ENCODE measurements at places on chromosomes 11 and 22.

DNA sequence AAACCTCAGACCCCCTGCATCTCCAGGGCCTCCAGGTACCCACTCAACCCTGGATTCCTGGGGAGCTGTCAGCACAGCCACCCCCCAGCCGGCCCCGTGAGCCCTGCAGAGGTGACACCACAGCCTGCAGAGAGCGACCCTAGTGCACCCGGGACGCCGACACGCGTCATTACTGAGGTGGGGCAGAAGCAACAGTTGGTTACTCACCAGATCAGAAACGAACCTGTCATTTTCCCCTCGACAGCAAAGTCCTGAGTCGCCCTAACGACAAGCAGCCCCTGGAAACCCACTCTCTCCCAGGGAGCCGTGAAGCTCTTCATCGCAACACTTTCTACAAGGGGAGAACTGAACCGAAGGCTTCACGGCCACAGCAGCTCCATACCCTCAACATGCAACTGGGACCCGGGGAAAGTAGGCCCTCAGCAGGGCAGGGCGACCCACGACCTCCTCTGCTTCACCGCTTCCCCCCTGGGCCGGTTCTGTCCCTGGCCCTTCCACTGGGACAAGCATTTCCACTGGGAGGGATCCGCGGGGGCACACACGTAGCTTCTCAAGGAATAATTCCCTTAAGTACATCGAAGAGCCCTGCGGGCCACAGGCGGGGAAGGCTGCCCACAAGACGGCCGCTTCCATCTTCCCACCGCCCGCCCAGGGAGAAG, 1.6 kb downstream of the BRD1 start:
- no peak for DNase-seq

DNA sequence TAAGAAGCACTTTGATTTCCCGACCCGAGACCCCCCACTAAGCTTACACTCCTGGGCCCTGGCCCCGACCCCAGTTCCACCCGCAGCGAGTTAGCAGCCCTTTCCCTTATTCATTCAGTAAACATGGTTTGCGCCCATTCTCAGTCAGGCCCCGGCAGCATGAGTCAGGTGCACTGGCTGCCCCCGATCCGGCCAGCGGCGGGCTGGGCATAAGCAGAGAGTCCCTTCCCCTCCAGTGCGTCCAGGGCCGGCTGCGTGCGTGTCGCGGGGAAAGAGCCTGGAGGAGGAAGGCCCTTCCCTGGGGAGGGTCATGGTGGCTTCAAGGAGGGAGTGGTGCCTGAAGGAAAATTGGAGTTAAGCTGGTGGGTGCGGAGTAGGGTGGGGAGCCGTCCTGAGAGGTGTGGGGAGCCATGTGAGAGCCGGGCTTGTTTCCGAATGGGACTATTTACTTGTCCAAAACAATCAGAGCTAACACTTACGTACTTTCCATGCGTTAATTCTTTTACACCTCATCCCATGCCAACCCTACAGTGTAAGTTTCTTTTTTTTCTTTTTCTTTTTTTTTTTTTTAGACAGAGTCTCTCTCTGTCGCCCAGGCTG, 657 bp downstream of the IGHMBP2 start:
- peak; percentile 88 for DNase-seq

- no peak for DNase-seq
These were observed 588.2 kb downstream of the BRD1 start for GRCh38 chr22:49239264-49240015.

GRCh38 chr11:132784441-132784840, 747.9 kb downstream of the OPCML start:
- DNase-seq: no peak

Measured in lower leg skin (tissue), 4 donors.